ENCODE measurements at places on chromosomes 12 and 14. TPM values are rescaled to one million over a fixed set of nuclear protein-coding genes. Genes with fewer than 3 reads are reported as not detected.

The CLMN gene
- total RNA-seq, result 1.6 TPM

The FAM177A1 gene
- 33.4 TPM for total RNA-seq

The ANO2 gene
- 96.8 TPM for total RNA-seq

The ISM2 gene
- not detected for total RNA-seq

The COX8C gene
- total RNA-seq, result not detected

The CLEC1A gene
- total RNA-seq, result 28.0 TPM

The CLEC6A gene
- total RNA-seq, result not detected

The POTEG gene
- not detected for total RNA-seq

The DAO gene
- total RNA-seq, result not detected

The NEUROD4 gene
- not detected for total RNA-seq

The PAPLN gene
- 7.8 TPM for total RNA-seq

The SERPINA10 gene
- total RNA-seq, result not detected

The LTB4R2 gene
- 2.6 TPM for total RNA-seq

The MEG3 gene
- total RNA-seq, result 3.1 TPM

The MYF5 gene
- total RNA-seq, result not detected

The CACNA1C gene
- total RNA-seq, result under 0.01 TPM

The STAB2 gene
- not detected for total RNA-seq

The RHOJ gene
- 312 TPM for total RNA-seq

Measured in bladder microvascular endothelial cell (primary cell).